Choroid plexus epithelial cell (primary cell): ENCODE measurements at places on chromosomes 6 and 20.

- DNase-seq: no peak
Observed at GRCh38 chr6:153800580-153801188, 238.4 kb upstream of the OPRM1 start.

DNA sequence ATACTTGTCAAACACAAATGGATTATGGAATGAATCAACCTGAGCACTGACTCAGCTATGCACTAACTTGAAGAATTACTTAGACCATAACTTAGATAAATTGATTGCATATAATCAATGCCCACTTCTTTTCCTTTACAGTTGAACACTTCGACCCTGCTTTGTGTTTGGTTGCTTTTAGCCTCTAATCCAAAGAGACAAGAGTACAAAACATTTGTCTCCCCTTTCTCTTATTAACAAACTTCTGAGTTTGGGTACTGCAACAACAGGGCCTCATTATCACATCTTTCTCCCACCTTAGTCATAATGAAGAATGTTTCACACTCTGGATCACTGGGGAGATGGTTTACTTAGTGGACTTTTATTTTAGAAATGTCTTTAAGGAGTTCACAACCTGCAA, 2.6 kb upstream of the TAAR6 start:
- DNase-seq: no peak

DNA sequence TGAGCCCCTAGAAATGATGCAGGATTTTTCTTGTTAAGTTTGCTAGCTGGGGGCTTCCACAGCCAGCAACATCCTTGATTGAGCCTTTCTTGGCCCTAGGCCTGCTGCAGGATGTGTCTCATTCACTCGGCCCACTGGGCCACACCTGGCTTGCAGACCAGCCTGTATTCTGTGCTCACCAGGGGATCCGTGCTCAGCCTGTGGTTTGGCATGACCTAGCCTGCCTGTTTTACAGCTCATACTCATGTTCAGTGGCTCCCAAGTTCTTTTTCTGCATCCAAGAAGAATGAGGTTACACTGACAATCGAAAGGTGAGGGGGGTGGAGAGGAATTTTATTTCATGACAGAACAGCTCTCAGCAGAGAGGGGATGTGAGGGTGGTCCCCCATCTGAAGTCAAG, 263.4 kb downstream of the RIMS1 start:
- DNase-seq: no peak

DNA sequence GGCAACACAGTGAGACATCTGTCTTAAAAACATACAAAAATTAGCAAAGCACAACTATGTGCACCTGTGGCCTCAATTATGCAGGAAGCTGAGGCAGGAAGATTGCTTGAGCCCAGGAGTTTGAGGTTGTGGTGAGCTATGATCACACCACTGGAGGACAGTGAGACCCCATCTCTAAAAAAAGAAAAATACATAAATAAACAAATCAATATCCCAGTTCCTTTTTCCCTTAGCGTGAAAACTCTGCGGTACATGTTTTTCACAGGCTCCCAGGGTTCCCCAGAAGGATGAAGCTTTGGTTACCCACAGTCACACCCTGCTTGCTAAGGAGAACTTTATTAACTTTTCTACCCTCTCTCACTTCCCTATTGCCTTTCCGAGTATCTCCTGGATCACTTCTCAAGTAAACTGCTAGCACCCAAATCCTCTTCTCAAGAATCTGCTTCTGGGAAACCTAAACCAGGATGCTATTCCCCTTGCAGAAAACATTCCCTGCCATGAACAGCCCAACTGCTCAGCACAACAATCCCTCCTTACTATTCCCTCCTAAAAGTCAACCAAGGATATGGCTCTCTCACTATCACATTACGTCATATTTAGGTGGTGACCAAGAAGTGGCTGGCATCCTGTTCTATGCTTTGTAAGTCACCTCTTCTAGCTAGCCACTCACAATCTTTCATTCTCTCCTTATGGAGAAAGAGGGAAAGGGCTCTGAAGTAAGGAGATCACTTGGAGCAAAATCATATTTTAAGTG, 122.4 kb downstream of the IPCEF1 start:
- DNase-seq: no peak

GRCh38 chr20:52104546-52105441, 86.8 kb downstream of the ZFP64 start:
- peak; percentile 49 for DNase-seq

- peak; percentile 80 for DNase-seq
Observed at GRCh38 chr20:33653218-33653899, 8.8 kb upstream of the C20orf144 start.
